Stimulated activated CD8-positive, alpha-beta memory T cell treated with anti-CD3 and anti-CD28 coated beads, Interleukin-4, amount 100 ng/mL, for 4 hours (primary cell): ENCODE measurements at places on chromosomes 1 and 21.

- DNase-seq, result no peak
Measured at GRCh38 chr1:78003882-78004718, 639 bp upstream of the DNAJB4 start.

DNA sequence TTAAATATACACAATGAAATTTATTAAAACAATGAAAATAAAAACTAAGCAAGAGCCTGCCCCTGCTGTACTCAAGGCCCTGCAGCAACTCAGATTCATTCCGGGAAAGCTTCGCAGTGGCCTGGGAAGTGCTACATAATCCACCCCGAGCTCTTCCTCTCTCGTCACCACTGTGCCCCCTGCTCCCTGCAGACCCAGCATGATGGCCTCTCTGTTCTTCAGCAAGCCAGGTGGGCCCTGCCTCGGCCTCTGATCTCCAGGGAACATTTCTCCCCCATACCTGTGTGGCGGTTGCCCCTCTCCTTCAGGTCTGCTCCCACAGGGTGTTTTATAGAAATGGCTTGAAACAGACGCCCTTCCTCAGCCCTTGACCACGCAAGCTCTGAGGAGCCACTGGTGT is 10.6 kb downstream of the RNF187 start:
- DNase-seq, result no peak

DNA sequence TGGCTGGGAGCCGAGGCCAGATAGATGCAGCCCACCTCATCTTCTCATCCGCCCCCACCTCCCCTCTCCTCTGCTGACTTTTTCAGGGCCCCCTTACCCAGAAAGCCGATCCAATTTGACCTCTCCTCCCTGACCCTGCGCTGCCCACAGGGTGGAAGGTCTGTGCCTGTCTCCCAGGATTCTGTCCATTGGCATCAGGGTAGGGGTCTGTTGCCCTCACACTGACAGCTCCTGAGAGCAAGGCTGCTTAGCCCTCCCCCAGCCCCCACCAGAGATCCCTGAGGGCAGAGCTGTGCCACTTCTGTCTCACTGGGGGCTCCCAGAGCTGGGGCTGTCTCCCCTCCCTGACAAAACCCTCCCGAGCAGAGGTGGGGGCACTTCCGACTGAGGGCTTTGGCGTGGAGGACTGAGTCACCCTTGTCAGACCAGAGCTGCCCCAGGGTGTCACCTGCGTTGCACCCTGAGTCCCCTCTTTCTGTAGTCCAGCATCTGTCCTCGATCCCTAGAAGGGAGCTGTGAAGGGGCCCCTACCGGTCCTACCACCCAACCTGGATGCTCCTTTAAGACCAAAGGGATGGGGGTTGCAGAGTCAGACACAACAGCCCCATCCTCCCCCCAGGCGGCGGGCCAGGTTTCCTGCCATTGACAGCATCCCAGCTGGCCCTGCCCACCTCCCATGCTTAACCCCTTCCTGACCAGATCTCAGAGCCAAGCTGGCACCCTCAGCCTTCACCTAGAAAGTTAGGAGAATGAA is 2.4 kb upstream of the FAM110D start:
- no peak for DNase-seq

- DNase-seq, result no peak
Measured at GRCh38 chr21:19608101-19608621, 1204.6 kb upstream of the TMPRSS15 start.

DNA sequence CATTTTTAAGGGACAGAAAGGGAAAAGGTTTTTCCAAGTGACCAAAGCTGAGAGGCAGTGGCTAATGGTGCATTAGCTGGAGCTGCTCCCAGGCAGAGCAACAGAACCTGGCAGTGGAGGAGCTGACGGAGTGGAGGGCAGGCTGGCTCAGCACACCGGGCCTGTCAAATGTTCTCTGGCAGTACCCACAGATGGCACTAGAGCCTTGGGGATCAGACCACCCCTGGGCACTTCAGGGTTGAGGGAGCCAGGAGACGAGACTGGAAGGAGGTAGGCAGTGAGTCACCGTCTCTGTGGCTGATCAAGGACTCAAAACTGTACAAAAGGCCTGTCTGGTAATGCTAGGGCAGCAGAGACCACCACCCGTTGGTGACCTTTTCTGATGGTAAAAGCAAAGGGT is 121.7 kb upstream of the KIAA0040 start:
- DNase-seq, result no peak

DNA sequence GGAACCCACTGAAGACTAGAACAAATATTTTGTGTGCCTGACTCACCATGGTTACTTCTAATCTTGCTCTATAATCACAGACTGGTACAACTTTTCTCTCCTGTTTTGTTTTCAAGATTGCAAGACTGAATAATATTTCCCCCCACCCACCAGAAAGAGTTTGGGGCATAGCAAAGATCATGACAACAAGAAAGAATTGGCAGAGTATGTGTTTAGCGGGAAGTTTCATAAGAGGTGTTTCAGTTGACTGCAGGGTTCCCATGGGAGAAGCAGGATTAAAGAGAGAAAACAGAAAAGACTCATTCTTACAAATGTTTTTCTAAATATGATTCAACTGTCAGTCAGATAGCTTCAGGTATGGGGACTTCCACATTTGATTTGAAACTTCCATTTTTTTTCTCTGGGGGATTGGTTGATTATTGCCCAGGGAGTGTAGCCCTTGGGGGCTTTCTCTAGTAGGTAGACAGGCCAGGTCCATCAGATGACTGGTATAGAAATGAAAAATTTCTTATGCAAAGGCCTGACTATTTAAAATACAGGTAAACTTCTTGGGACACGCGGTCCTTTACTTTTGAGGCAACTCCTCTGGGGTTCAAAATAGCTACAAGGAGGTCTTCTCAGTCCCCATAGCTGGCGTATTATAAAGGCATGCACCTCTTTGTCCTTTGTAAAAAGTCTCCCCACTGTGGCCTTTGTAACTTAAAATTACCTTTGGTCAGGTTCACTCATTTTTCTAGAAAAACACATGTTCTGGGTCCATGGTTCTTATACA is 13.9 kb downstream of the OR14I1 start:
- no peak for DNase-seq

DNA sequence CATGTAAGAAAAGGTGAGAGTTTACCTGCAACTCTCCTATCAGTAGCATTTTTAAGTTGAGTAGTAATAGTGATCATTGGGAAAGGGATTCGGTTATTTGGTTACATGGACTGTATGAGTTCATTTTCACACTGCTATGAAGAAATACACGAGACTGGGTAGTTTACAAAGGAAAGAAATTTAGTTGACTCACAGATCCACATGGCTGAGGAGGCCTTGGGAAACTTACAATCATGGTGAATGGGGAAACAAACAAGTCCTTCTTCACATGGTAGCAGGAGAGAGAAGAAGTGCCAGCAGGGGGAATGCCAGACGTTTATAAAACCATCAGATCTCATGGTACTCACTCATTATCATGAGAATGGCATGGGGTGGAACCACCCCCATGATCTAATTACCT is 59.3 kb upstream of the FBXO28 start:
- DNase-seq, result no peak

GRCh38 chr1:20028125-20028524 is 41.9 kb upstream of the PLA2G5 start:
- no peak for DNase-seq

DNA sequence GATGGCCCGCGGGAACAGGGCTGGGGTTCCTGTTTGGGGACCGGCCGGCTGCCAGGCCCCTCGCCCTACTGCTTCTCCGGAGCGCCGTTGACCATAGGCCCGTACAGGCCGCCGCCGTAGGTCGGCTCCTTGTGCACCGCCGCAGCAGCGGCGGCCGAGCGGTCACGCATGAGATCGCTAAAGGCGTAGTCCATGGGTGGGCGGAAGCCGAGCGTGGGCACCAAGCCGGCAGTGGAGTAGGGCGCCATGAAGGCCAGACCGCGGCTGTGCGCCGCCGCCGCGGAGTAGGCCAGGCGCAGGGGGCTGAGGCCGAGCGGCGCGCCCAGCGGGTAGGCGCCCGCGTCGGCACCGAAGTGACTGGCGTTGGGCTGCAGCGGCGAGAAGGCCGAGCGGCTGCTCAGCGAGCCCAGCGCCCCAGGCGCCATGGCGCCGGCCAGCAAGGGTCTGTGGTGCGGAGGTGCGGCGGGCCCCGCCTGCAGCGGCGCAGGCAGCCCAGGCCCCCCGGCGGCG is 4.6 kb downstream of the DMRTA2 start:
- no peak for DNase-seq

- DNase-seq, result no peak
Measured at GRCh38 chr1:85976516-85977205, 179.9 kb downstream of the COL24A1 start.

- no peak for DNase-seq
Measured at GRCh38 chr21:37710546-37711285, 205.5 kb downstream of the KCNJ6 start.

DNA sequence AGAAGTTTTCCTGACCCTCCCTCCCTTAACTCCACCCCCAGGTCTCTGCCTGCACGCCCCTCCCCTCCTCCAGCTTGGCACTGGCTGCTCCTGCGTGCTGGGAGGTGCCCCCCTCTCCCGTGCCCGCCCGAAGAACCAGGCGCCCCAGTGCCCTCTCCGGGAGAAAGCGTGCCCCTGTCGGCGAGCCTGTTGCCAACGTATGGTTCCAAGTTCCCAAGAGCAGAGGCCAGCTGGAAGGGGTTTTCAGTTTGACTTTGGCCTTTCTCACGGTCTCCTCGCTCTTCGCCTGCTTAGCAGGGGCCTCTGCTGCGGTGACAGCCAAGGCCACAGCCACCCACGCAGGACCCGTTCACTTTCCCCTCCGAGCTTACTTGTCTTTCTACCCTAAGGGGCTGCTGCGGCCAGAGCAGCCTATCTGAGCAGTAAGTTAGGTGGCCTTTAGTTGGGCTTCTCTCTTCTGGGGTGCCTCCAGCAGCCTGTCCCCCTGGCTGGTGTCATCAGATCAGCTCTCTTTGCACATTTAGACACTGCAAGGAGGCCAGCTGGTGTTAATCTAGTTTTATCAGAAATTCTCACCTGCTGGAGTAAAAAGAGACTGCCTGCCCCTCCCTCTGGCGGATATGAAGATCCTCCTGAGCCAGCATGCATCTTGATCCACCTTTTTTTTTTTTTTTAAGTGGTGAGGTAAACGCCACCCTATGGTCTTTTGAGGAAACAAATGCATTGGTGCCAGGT is 1.5 kb downstream of the STUM start:
- DNase-seq, result no peak

- DNase-seq, result no peak
Measured at GRCh38 chr1:175734642-175735041, 8.8 kb downstream of the TNR start.

- no peak for DNase-seq
Measured at GRCh38 chr1:8947127-8947691, 1.5 kb downstream of the CA6 start.

- DNase-seq, result no peak
Measured at GRCh38 chr1:11648732-11649158, 5.5 kb downstream of the FBXO2 start.

DNA sequence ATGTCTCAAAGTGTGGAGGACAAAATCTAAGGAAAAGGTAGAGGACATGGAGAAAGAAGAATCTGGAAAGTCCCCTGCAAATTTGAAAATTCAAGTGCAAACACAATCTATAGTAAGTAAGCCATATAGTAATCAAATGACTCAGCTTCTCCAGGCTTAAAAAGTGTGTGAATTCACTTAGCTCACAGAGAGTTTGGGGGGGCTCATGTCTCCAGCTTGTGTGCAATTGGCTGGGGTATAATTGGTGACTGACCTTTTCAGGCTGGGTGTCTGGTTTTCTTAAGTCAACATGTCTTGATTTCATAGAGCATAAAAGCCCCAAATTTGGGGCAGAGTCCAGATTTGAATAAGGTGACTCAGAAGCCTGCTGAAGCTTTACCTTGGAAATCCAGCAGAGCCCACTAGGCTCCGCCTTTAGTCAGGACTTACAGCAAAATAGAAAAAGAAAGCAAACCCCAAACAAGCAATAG is 8.6 kb downstream of the CLDN14 start:
- no peak for DNase-seq

GRCh38 chr1:37131281-37131680 is 97.0 kb upstream of the GRIK3 start:
- DNase-seq, result no peak

- no peak for DNase-seq
Measured at GRCh38 chr1:69702085-69702484, 134.4 kb downstream of the LRRC7 start.

DNA sequence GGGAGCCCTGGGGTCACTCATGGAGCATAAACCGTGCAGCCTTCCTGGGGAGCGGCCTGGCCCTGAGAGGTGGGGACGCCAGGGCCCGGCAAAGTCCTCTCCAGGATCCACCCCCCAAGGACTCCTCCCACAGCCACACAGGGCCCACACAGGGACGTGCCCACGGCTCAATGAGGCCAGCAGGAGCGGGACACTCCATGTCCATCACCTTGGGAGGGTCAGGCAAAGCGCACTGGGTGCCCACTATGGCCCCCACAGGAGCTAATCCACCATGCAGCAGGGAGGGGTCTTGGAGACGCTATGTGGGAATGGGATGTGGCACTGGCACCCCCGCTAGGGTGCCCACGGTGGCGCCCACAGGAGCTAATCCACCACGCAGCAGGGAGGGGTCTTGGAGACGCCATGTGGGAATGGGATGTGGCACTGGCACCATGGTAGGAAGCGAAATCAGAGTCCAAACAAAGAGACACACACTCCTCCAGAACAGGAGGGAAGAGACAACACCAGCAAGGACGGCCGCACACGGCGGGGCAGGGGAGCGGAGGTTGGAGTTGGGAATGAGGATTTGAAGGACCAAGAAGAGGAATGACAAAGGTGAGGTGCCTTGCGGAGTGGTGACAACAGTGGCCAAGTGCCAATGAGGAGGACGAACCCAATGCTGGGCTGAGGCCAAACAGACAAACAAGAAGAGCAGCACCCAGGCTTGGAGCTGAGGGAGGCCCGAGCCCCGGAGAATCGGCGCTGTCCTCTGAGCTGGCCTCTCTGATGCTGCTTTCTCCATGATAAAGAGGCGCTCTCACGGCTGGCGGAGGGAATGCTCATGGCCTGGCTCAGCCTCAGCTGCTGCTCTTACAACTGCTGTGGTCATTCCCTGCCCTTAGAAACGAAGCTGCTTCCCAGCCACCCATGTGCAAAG is 18.1 kb upstream of the SLC19A1 start:
- no peak for DNase-seq

GRCh38 chr1:64525116-64525686 is 55.3 kb downstream of the CACHD1 start:
- no peak for DNase-seq

GRCh38 chr21:37458669-37459276 is 92.2 kb downstream of the DYRK1A start:
- DNase-seq, result no peak

DNA sequence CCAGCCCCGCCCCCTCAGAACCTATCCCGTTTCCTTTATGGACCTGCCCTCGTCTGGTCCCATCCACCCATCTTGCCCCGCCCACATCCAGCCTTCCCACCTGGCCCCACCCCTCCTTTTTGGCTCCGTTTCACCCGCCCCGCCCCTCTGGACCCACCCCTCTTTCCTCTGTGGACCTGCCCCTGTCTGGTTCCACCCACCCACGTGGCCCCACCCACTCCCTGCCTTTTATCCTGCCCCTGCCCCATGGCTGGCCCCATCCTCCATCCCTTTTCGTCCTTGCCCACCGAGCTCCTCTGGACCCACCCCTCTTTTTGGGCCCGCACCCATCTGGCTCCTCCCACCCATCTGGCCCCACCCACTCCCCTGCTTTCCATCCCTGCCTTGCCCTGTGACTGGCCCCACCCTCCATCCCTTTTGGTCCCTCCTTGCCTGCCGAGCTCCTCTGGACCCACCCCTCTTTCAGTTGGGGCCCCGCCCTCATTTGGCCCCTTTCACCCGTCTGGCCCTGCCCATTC is 177.3 kb downstream of the CAMTA1 start:
- no peak for DNase-seq
